ENCODE measurements at places on chromosomes 3 and 15.
A peak's percentile ranks its signal among the peaks of the same experiment; 100 is the strongest.

GRCh38 chr3:135503760-135504686, 461.5 kb upstream of the PPP2R3A start:
- DNase-seq, result peak; percentile 60

DNA sequence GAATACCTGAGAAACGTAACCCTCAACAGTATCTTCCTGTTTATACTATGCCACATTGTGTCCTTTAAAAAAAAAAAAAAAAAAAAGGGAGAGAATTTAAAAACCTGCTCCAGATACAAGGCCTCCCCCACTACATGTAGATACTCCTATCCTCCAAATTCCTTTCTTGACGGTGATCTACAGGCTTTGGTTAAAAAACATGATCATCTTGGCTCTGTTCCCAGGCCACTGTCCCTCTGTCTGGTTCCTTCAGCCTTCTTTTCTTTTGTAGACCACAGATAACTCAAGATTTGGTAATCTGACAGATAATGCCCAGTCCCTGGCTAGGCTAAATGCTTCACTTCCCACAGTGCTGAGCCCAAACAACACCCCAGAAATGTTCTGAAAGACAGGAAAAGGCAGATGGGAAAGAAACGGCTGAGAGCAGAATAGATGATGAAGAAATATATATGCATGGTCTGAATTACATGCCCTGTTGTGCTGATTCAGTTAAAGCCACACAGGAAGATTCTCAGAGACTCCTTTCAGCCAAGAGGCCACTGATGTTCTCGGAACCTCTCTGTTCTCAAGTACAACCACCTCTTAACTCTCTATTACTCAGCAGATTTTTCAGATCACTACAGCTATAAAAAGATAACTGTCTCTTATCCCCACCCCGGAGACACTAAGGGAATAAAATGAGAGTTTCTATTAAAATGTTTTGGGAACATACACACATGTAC, 48.3 kb downstream of the NPTN start:
- DNase-seq, result no peak

DNA sequence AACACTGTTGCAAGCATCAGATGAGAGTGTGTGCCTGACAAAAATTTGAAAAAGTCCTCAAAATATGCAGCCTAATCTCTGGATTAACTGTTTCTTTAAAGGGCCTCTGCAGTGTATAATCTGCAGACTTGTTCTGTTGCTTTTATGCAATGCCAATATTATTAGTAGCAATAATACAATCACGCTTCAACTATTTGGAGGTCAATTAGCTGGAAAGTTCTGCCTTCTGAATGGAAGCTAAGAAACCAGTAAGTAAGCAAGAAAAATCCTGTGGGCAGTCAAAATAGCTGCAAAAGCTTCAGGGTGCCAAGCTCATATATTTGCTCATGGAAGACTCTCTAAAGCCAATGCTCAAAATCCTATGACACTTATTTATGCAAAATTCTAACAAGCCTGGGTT, 153.2 kb upstream of the NR2F2 start:
- DNase-seq, result no peak

DNA sequence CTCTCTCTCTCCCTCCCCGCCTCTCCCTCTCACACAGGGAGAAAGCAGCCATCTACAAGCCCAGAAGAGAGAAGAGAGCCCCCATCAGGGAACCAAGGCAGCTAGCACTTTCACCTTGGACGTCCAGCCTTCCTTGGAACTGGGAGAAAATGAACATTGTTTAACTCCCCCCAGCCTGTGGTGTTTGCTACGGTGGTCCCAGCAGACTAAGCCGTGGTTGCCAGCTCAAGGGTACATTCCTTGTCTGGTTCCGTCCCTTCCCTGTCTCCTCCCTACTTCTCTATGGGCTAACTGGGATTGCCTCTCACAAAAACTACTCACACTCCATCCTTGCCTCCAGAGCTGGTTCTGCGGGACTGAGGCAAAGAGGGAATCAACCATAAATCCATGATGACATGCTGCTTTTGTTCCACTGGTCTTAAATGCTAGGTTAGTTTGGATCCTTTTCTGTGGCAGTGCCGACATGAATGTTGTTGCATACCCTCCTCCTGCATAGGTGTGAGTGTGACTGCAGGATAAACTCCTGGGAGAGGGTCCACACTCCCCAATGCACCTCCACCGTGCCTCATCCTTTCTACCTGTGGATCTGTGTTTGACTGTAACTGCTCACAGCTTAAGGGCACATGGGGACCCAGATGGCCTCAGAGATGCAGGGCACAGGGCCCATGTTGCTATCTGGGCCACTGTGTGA, 12.0 kb downstream of the C3orf22 start:
- DNase-seq, result peak; percentile 3

DNA sequence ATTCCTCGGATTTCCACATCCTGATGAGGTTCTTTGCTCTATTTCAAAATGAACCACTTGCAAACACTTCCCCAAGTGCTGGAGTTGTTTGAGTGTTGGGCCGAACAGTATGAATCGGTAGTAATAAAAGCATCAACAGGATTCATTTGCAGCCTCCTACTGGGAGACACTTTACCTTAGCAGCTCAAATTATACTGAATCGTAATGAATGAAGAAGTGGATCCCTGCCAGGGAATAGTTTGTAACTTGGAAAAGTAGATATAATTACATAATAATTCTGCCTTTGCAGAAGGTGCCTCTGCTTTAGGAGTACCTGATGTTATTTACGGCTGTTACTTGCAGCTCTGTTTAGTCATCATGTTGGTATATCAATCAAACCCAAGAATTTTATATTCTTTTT, 669.1 kb downstream of the CADM2 start:
- no peak for DNase-seq

DNA sequence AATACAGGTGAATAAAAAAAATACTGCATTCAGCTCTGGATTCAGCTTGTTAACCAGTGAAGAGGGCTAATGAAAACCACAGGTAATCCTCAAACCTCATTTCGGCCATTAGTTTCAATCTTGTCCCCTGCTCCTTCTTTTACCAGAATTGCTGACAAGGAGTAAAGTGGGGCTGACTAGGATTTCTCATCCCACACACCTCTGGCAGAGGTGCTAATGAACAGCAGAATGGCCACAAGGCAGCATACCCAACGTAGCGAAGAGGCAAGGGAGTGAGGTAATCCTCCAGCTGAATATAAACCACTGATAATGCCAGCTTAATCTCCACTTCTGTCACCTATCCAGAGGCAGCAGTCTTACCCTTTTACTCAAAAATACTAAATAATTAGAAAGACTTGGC, 248.8 kb upstream of the CDIN1 start:
- DNase-seq, result no peak

DNA sequence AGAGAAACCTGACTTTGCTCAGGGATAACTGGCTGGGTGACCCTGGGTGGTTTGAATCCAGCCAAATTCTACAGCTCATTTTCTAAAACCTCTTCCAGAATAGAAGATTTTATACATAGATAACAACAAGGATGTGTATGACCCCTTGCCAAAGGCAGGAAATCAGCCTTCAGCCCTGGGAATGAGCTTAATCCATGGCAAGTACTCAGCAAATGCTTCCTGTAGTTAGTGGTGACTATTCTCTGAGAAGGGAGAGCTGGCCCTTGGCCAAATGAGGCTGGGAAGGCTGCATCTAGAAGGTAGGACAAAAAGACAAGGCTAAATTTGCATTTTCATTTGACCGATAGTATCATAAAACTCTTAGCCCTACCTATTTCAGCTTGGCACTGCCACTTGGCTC, 4.6 kb upstream of the HACD3 start:
- no peak for DNase-seq

DNA sequence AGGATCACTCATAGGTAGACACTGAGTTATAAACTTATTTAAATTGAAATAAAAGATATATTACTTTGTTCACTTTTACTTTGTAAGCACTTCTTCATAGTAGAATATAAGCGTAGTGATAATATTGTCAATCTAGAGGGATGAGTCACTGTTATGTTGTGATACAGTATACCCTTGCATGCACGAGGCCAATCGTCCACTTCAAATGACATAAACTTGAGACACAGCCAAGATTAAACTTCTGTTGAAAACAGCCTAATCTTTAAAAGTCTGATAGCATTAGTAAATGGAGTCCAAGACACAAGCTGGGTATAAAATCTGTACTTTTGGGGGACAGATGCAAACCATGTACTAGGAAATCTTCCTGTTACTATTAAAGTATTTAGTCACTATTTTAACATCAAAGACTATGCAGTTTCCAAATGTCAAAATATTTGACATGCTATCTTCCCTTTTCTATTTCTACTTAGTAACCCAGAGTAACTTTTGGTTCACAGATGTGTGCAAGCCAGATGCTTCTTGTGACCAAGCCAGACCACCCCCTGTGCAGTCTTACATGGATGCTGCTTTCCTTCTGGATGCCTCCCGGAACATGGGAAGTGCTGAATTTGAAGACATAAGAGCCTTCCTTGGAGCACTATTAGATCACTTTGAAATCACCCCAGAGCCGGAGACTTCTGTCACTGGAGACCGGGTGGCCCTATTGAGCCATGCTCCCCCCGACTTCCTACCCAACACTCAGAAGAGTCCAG, 85.3 kb downstream of the PIK3R4 start:
- DNase-seq, result no peak

DNA sequence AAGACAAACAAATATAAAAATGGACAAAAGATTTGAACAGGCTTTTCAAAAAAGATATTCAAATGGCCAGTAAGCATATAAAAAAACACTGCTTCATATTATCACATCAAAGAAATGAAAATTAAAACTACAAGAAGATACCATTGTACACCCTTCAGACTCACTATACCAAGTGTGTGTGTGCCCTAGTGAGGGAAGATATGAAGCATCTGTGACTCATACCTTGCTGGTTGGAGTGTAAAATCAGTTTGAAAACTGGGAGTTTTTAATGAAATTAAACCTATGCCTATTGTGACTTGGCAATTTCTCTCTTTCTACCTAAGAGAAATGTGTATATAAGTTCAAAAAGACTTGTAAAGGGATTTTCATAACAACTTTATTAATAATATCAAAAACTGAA, 23.5 kb upstream of the SLC15A2 start:
- DNase-seq, result no peak

DNA sequence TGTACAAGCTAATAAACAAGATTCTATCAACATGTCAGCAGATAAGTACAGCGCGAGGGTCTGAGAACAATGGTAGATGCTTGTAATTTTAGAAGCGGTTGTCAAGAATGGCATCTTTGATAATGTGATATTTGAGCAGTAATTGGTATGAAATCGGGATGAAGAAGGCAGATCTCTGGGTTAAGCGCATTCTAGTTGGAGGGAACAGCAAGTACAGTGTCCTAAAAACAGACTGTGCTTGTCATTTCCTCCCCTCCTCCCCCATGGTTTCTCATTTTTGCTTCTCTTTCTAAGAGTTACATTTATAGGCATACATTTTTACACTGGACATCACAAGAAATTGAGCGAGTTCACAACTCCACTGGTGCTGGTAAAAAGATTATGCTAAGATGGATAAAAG, 23.3 kb downstream of the TGFBR2 start:
- no peak for DNase-seq

- no peak for DNase-seq
Measured at GRCh38 chr15:66886241-66886675, 179.1 kb upstream of the SMAD3 start.

DNA sequence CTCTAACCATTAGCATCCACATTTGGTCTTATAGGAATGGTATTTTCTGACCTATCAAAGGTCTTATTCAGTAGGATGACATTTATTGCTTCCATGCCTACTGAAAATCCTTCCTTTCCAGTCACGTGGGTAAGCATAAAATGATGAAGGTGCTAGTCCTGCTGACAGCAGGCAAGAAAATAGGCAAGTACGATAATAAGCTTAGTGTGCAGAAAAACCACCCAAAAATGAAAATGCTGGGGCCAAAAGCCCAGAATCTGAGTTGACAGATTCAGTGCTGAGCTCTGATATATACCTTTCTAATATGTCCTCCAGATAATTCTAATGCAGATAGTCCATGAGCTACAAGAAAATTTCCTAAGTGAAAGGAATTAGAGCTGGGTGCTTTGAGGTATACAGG, 194.8 kb downstream of the WDR72 start:
- DNase-seq, result no peak

- no peak for DNase-seq
Measured at GRCh38 chr3:109269577-109270275, 46.6 kb downstream of the DPPA2 start.
